ENCODE measurements at places on chromosomes 13 and 19.
A peak's percentile ranks its signal among the peaks of the same experiment; 100 is the strongest.

DNA sequence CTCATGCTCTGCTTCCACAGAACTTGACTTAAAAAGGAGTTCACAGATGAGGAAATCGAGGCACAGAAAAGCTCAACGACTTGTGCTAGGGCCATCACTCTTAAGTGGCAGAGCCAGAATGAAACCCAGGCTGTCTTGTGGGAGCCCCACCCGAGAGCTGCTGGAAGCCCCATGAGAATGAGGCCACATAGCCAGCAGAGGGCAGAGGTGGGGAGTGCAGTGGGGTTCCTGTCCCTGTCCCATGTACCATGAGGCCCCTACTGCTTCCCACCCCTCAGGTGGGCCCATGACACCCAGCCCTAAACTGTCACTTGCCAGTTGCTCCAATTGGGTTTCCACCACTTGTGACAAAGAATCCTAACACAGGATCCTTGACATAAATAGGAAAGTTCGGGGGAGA lies 175.9 kb downstream of the IRS2 start:
- no peak for DNase-seq

- no peak for DNase-seq
Measured at GRCh38 chr13:38543561-38543960, 143.3 kb upstream of the FREM2 start.

DNA sequence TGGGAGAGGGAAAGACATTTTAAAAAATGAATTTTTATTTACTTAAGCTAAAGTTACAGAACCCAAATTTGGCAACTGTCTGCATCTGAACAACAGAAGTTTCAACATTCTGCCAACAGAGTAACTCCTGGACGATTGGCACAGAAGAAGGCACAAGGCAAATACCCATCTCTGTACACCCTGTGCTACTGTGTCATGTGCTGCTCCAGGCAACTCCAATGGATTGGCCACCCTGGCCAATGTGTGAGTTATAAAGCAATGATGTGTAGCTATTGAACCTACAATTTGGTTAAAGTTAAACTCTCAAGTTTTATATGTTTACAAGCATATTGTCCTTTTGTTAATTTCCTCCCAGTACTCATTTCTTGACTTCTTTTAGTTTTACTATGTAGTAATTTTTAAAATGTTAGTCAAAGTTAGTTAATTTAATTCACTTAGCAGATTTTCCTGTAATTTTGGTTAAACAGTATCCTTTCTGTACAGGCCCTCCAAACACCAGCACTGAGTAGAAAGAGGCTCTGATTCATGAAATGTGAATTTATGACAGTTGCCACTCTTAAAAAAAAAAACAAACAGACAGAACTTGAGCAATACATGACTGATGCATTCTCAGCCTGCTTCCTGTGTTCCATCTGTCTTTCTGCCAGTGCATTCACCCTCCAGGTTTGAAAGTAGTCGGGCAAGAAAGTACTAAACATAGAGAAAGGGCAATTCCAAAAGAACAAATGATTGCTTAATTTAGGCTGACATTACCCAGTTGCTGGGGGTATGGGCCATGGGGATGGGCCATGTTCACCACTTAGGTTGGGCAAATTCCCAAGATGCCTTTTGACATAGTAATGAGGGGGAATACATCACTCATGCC lies 5.9 kb downstream of the STARD13 start:
- DNase-seq = no peak

- DNase-seq = no peak
Measured at GRCh38 chr19:35392742-35393715, 22.2 kb downstream of the GPR42 start.

DNA sequence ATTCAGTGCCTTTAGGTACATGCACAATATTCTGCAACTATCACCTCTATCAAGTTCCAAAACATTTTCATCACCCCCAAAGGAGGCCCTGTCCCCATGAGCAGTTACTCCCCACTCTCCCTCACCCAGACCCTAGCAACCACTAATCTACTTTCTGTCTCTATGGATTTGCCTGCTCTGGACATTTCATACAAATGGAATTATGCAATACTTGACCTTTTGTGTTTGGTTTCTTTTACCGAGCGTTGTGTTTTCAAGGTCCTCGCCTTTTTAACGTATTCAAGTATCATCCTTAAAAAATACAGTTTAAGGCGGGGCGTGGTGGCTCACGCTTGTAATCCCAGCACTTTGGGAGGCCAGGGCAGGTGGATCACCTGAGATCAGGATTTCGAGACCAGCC lies 159.7 kb downstream of the IER2 start:
- DNase-seq = no peak

GRCh38 chr13:63448692-63449091 lies 2033.0 kb upstream of the PCDH20 start:
- DNase-seq = no peak

GRCh38 chr19:33906578-33907335 lies 110.1 kb downstream of the KCTD15 start:
- no peak for DNase-seq

DNA sequence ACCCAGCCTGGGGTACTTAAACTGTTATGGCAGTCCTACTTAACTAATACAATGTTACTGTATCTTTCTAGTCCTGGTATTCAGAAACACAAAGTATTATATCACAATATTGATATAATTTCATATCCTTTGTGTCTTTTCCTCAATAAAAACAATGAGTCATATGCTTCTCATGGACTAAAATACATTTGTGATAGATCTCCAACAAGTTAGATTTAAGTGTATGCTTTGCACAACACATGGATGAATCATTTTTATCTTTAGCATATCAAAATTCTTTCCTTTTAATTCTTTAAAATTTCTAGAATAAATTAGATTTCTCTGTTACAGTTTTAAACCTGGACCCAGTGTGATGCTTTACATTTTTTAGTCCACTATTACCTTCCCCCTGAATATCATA lies 1357.8 kb upstream of the ATXN8OS start:
- no peak for DNase-seq

GRCh38 chr13:82719987-82720386 lies 1162.3 kb downstream of the SLITRK1 start:
- no peak for DNase-seq

DNA sequence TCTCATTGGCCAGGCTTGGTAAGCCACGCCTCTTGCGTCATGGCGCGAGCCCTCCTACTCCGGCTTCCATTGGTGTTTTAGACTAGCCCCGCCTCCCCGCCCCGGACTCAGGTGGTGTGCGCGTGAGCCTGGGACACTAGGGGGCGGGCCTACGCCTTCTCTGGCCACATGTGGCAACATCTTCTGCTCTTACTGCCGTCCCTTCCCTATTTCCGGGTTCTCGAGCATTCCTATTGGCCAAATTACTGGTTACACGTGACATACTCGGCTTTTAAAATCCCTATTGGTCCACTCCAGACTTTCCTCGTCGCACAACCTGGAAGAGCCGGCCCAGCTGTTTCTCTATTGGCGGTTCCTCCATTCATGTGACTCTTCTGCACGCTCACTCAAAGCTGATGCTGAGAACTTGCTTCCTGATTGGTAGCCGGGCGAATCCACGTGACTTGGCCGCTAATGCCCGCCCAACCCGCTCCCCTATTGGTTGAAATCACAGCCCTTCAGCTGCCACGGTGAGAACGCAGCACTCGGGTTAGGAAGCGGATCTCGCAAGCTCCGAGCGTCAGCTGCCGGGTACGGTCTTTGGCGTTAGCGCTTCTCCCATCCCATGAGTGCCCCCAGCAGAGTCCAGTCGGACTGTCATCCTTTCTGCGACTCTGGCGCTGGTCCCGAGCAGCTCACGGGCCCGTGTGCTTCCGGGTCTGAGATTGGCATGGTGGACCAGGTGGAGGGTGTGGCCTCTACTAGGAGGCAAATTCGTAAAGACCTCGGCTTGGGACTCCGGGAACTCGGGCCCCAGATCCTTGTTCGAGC lies at the start of gene BLOC1S3:
Gene BLOC1S3 (plus strand): TSS at position 523 of the 810 bp plus-strand sequence. CDS start 513 bp downstream, outside the sequence.
- DNase-seq = peak; percentile 100

DNA sequence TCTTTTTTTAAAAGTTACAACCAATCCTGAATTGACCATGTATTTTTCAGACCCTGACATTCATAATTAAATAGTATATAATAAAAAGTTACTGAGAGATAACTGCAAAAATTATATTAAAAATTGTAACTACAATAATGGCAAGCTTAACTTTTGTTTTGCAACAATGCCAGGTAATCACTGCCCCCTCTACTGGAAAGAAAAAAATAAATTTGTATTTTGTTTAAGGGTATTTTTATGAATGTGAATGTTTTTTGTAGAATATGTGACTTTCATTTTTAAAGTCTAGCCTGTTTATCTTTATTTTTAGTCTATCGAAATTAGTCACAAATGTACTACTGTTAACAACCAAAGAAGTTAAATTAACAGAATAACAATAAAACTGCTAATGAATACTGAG lies 21.7 kb downstream of the MRPS31 start:
- DNase-seq = no peak
